ENCODE measurements at places on chromosomes 3 and 15.

- no peak for DNase-seq
These were observed 104.7 kb upstream of the SLC7A14 start for GRCh38 chr3:170690661-170690981.

GRCh38 chr3:197472151-197472550, 83.6 kb downstream of the BDH1 start:
- no peak for DNase-seq

GRCh38 chr3:71724171-71724453, 1.1 kb downstream of the EIF4E3 start:
- no peak for DNase-seq

- no peak for DNase-seq
These were observed 27.9 kb upstream of the FAM174B start for GRCh38 chr15:92683511-92683834.

DNA sequence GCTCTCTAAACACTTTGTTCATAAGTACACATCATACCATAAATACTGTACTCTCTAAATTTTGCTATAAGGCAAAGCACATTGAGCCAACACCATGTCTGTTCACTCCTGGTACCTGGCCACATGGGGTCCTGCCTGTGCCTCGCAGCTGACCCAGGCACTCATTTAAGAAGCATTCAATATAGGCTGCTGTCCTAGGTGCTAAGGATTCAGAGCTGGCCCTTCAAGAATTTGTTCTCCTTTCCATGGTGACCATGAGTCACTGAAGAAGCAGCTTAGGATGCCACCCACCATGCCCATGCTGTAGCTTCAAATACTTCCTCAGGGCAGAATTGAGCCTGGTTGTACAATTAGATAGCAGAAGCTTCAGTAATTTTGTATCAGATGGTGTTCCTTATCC, 119.2 kb upstream of the ZBED2 start:
- DNase-seq: no peak

- DNase-seq: no peak
These were observed 39.2 kb upstream of the STRIT1 start for GRCh38 chr3:155332716-155333115.

DNA sequence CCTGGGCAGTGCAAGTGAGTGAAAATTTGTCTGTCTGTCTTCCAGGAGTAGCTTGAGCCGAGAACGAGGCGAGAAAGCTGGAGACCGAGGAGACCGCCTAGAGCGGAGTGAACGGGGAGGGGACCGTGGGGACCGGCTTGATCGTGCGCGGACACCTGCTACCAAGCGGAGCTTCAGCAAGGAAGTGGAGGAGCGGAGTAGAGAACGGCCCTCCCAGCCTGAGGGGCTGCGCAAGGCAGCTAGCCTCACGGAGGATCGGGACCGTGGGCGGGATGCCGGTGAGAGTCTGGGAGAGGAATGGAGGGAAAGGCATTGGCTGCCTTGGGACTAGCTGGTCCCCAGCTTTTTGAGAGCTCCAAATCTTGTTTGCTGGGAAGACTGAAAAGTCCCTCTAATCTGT, 10.2 kb upstream of the FAM131A start:
- DNase-seq: no peak

DNA sequence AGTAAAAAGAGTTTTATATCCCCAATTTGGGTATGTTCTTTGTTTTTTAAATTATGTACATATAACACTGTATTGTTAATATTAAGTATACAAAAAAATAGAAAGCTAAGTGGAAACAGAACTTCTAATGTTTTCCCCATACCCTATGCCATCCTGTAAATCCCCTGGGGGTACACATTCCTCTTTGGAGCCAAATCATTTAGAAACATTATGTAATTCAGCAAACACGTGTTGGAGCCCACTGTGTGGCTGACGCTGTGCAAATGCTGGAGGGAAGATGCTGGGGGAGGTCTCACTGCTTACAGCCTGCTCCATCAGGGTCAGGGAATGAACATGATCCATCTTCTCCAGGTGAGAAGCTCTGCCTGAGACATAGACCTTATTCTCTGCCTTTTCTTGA, 52.8 kb downstream of the CRTC3 start:
- DNase-seq: no peak

GRCh38 chr3:25143356-25144025, 284.6 kb upstream of the RARB start:
- DNase-seq: no peak

DNA sequence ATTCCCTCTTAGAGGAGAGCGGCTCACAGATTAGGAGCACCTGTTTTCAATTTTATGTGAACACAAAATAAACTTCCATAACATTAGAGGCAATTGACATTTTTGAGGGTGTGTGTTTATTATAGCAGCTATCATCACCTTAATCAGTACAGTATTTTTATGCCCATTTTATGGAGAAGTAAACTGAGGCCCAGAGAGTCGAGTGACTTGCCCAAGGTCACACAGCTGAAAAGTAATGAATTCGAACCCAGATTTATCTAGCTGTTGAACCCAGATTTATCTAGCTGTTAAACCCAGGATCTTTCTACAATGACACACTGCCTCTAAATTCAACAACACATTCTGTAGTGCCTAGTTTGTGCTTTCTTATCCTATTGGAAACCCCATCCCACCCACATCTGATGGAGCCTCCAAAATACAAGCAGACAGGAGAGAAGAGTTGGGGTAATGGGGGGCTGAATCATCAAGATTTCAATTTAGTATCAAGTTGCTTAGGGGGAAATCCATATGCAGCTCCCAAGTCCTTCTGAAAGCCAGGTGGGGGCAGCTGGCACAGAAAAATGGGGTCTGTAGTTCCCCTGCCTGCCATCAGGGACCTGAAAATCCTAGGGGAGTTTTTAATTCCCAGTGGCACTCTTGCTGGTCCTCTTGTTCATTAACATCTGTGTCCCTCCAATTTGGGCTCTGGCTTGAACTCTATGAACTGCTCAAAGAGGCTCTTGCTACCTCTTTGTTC, 50.4 kb upstream of the TRA2B start:
- DNase-seq: no peak

DNA sequence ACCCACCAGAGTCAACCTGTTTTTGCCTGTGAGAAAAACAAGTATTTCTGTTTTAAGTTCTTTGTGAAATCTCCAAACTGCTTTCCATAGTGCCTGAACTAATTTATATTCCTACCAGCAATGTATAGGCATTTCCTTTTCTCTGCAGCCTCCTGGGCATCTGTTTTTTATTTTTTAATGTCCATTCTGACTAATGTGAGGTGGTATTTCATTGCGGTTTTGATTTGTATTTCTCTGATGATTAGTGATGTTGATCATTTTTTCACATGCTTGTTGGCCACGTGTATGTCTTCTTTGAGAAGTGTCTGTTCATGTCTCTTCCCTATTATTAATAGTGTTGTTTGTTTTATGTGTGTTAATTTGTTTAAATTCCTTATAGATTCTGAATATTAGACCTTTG, 820.5 kb downstream of the MCTP2 start:
- no peak for DNase-seq

DNA sequence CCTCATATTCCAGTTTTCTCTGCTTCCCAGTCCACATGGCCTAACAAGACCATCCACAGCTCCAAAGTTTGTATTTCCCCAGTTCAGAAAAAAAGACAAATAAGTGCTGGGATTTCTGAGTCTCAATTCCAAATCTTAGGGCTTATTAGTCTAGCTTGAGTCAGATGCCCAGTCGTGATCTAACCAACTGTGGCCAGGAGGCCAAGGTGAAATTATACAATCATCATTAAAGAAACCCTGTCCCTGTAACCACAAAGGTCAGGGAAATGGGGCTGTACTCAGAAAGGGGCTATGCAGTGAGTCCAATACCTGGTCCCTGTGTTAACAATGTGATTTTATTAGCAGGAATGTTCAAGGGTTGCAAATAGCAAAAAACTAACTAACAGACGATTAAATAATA, 40.5 kb upstream of the MITF start:
- no peak for DNase-seq

GRCh38 chr3:102904629-102905028, 469.8 kb downstream of the ZPLD1 start:
- no peak for DNase-seq

- no peak for DNase-seq
These were observed 113.4 kb downstream of the ASB7 start for GRCh38 chr15:100715571-100716455.

- DNase-seq: no peak
These were observed 14.0 kb upstream of the TCAIM start for GRCh38 chr3:44324584-44324983.

GRCh38 chr3:184873141-184873540, 61.2 kb downstream of the VPS8 start:
- no peak for DNase-seq

GRCh38 chr15:63051156-63052066, 8.9 kb downstream of the TPM1 start:
- DNase-seq: no peak

GRCh38 chr3:125147491-125147820, 65.1 kb downstream of the SLC12A8 start:
- no peak for DNase-seq

DNA sequence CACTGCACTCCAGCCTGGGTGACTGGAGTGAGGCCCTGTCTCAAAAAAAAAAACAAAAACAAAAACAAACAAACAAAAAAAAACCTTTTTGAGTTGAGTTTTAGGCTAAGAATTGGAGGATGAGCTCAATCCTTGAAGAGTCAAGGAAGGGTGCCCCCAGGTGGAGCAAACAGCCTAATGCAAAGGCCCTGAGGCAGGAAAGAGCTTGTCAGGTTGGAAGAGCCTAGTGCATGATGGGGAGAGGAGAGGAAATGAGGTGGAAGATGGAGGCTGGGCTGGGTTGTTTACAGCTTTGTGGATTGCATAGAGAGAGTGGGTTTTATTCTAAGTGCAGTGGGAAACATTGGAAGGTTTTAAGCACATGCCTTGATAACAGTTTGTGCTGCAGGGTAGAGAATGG, 2.1 kb upstream of the SNX22 start:
- DNase-seq: no peak

GRCh38 chr3:83514130-83514914, 1444.5 kb upstream of the CADM2 start:
- DNase-seq: no peak

DNA sequence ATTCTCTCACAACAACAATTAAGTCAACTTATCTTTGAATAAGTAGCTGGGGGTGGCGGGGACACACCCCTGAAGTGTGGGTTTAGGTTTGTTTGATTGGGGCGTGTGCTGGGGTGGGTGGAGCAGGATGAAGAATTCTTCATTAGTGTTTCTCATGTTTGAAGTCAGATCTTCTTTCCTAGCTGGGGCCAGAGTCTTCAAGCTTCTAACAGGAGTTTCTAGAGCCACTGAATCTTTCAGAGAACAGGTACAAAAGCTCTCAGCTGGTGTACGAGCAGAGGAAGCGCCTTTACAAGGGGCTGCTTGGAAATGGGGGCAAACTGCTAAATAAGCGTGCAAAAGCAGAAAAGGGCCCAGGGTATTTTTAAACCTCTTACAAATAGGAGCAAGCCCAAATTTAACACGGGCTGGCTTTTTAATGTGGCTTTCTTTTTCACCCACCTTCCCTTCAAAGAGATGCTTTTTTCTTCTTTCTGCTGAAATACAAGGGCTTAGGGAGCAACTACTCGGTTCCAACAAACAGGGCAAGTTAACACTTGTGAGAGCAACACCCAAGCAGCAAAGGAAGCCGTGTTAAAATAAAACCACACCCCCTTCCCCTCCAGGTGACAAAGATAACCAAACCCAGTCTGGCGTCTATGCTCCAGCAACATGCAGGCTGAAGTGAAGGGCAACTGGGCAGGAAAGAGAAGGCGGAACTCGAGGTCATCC, 86.9 kb upstream of the RASGRP1 start:
- peak; percentile 63 for DNase-seq

- DNase-seq: no peak
These were observed 701.8 kb upstream of the CFAP20DC start for GRCh38 chr3:59751606-59752005.

GRCh38 chr15:38860253-38860652, 295.6 kb upstream of the RASGRP1 start:
- DNase-seq: no peak

- DNase-seq: no peak
These were observed 11.6 kb downstream of the MYL3 start for GRCh38 chr3:46851364-46852333.

DNA sequence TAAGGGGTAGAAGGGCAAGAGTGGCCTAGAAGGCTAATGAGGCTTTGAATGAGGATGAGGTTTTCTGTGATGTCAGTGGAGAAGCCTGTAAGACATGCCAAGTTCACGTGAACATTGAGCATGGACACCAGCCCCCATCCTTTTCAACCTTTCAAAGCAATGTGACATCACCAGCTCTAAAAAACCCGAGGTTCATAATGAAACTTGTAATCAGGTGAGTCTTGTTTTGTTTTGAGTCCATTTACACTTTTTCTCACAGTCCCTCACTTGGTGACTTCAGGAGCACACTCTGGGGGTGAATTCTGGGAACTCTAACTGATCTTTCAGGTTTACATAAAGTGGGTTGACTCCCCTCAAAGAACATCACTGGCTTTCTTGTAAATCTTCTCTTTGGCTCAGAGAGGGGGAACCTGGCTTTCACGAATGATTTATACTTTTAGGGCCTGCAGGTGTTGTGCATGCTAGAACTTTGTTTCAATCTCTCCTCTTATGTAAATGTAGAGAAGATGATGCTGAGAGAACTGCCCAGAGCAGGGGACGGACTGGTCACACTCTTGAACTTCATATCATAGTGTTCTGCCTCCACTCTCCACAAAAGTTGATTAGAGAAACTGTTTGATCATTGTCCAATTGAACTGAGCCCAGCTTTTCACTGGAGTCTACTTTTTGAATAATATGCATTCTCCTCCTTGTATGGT, 224.7 kb upstream of the SATB1 start:
- DNase-seq: no peak

DNA sequence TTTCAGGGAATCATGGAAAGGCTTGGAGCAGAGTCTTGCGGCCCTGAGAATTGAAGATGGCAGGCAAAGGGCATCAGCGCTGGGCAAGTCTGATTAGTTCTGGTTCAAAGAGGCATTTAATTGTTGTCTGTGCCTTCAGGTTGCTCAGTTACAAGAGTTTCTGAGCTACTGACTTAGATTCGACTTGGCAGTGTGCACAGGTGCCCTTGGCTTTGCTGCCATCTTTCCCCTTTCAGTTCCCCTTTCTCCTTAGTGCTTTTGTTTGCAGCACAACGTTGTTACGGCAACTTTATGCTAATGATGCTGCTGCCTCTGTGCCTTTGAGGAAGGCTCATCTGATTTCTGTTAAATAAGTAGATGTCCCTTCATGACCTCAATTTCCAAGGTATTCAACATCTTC, 12.5 kb downstream of the P2RY14 start:
- no peak for DNase-seq

- DNase-seq: no peak
These were observed 16.2 kb upstream of the CCR8 start for GRCh38 chr3:39313289-39313688.

DNA sequence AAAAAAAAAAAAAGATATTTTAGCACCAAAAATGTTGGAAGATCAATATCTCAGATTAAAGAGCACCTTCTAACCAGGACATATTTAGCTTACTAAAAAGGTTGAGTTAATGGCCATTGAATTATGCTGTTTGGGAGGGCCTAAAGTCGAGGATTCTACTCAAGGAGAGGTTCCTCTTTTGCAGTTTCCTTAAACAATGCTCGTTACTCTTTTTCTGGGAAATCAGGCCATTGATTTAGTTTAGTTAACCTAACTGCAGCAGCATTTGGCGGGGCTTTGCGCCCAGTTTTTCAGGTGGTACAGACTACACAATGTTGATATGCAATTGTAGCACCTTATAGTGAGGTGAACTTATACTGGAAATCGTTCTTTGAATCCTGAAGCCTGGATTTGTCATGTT, 6.8 kb downstream of the ABHD2 start:
- no peak for DNase-seq

GRCh38 chr15:36612063-36612788, 32.8 kb downstream of the CDIN1 start:
- DNase-seq: no peak

- no peak for DNase-seq
These were observed 8.5 kb downstream of the MINDY2 start for GRCh38 chr15:58779554-58779953.

GRCh38 chr3:8838765-8839423, 69.5 kb upstream of the OXTR start:
- DNase-seq: no peak
